Camera-type eye (tissue), 1 donor: ENCODE measurements at places on chromosomes 5 and 9. TPM values are rescaled to one million over a fixed set of nuclear protein-coding genes. Genes with fewer than 3 reads are reported as not detected.

Gene PCDHB14
- 13.5 TPM for total RNA-seq

Gene MLANA
- total RNA-seq = 27.2 TPM

Gene OTULIN
- total RNA-seq = 26.6 TPM

Gene AP3S1
- total RNA-seq = 64.7 TPM

Gene ECSCR
- 10.8 TPM for total RNA-seq

Gene RABEPK
- 15.9 TPM for total RNA-seq

Gene F12
- 1.9 TPM for total RNA-seq

Gene IL13
- not detected for total RNA-seq

Gene CD74
- 69.4 TPM for total RNA-seq

Gene SOHLH1
- 0.99 TPM for total RNA-seq

Gene AFAP1L1
- total RNA-seq = 21.0 TPM

Gene OTULINL
- total RNA-seq = 12.1 TPM
